ENCODE measurements at places on chromosomes 6 and 20. TPM values are rescaled to one million over a fixed set of nuclear protein-coding genes. Genes with fewer than 3 reads are reported as not detected.

The TP53TG5 gene
- total RNA-seq = 0.12 TPM

The BTBD3 gene
- 59.8 TPM for total RNA-seq

The DDR1 gene
- 141 TPM for total RNA-seq

The PRRT1 gene
- total RNA-seq = 1.9 TPM

The PCSK2 gene
- total RNA-seq = 0.82 TPM
